ENCODE measurements at places on chromosomes 11 and 22.

DNA sequence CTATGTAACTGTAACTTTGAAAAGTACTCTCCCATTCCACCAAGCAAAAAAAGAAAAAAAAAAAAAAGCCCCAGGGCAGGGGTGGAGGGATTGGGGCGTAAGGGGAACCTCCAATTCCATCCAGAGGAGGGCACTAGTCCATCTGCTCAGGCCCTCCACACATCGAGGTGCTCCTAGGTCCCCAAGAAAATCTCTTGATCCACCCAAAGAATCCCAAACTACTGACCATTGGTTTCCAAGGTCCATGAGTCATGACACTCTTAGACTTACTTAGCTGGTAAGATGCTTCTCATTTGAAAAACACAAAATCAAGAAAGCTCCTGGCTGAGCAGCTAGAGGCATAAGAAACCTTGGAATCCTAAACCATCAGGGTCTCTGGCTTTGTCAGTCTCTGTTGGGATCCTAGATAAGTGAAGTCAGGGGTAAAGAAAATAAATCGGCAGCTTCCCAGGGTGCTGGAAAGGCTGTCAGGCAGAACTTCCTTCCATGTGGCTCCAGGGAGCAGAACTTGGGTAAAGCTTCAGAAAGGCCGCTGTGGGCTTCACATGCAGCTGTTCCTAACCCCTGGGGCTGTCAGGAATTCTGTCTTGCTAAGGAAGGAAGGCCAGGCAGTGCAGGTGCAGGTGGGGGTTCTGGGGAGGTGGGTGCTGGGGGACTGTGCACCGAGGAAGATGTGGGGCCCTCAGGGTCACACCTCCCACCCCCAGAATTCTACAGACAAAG, 49.4 kb upstream of the ADA2 start:
- DNase-seq = no peak

GRCh38 chr22:35037089-35037488, 28.9 kb upstream of the ISX start:
- DNase-seq = no peak

DNA sequence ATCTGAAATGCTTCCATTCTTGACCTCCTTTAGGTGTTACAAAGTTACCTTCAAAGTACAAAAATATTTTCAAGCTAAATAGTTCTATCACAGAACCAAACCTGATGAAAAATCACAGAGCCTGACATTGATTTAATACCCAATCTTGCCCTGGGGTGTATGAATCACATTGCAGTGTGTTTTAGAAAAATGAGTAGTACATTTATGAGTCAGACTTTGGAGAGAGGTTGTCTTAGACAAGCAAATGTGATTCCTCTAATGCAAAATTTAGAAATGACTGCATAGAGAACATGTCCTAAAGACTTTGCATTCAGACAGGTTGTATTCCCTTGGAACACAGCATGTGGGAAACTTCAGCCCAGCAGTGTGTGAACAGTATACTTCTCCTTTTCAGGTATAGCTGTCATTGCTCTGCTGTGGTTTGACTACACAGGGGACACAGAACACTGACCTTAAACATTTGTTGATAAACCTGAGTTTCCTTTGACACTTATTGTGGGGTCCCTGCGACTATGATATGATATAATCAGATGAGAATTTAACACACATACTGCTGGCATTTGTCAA, 972.1 kb downstream of the JRKL start:
- DNase-seq = no peak

DNA sequence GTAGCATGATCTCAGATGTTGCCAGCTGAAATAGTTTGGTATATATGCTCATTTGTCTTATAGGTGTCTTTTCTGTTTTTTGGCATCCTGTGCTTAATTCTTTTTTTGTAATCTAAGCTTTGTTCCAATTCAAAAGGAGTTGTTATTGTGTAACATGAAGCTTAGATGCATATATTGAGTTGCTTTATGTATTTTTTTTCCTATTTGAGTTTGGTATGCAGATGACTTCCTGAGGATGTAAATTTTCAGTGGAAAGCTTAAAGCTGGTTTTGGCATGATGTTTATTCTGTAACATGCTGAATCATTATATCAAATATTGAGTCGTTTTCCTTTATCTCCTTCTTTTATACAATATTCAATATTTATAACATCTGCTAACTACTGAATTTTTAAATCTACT, 69.4 kb downstream of the DDX10 start:
- DNase-seq = no peak

Measured in NCI-H1694 (cell line).